M059J (cell line): ENCODE measurements at places on chromosomes 2 and 18.

DNA sequence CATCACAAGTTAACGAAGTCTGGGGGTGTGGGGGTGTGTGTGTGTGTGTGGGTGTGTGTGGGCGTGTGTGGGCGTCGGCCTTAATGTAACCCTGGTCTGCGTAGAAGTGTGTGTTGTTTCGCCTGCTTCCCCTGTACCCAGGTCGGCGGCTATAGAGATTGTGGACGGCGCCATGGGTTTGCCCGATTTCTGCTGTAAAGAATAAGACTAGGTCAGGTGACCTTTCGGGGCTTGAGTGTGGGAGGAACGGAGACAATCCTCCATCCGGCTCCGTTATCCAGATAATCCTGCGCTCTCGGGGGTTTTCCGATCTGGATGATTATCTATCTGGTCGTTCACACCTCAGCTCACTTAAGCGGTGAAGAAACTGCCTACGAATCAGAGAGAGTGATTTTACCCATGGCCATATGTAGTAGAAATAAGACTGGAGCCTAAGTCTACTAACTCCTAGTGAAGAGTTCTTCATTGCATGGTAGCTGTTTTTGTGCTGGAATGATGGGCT is 543 bp downstream of the HADHB start:
- peak; percentile 45 for DNase-seq

GRCh38 chr18:58391932-58392323 is 237.0 kb downstream of the ALPK2 start:
- no peak for DNase-seq

GRCh38 chr18:78246050-78246449 is 733.6 kb upstream of the SALL3 start:
- no peak for DNase-seq

DNA sequence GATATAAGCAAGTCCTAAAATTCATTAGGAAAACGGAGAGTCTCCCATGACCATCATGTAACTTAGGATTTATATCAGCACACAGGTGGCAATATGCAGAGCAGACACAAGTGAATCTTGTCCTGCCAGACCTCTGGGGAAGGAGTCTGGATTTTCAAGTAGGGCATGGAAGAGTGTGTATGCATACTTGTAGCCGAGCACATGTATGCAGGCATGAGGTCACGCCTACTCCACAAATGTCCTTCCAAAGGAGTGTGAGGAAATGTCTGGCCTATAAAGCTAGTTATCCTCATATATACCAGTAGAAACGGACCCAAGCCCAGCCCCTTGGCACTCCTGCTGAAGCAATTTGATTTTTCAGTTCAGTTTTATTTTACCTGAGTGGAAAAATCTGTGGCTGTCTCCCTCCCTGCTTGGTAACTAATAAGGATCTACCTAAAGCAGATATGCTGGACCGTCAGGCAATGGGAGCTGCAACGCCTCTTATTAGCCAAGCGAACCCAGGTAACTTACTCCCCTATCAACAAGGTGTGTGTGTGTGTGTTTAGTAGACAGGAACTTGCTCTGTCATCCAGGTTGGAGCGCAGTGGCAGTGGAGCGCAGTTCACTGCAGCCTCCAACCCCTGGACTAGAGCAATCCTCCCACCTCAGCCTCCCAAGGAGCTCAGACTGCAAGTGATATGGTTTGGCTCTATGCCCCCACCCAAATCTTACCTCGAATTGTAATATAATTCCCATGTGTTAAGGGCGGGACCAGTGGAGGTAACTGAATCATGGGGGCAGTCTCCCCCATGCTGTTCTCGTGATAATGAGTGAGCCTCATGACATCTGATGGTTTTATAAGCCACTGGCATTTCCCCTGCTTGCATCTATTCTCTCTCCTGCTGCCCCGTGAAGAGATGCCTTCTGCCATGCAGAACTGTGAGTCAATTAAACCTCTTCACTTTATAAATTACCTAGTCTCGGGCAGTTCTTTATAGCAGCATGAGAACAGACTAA is 2.8 kb downstream of the STAT1 start:
- no peak for DNase-seq

- no peak for DNase-seq
Measured at GRCh38 chr2:123093199-123093598, 931.9 kb upstream of the CNTNAP5 start.

GRCh38 chr2:3634596-3635121 is 23.3 kb upstream of the ALLC start:
- no peak for DNase-seq

GRCh38 chr18:44680273-44681075 is at the start of gene SETBP1:
Gene SETBP1, plus strand, starts transcription at chr18:44680888. Its CDS starts 20,459 bp downstream, at chr18:44701347.
- peak; percentile 80 for DNase-seq

- DNase-seq: no peak
Measured at GRCh38 chr2:177767768-177768167, 304.8 kb downstream of the PDE11A start.

GRCh38 chr2:152443771-152444170 is 108.8 kb downstream of the FMNL2 start:
- peak; percentile 28 for DNase-seq

- peak; percentile 10 for DNase-seq
Measured at GRCh38 chr2:65922794-65923193, 490.4 kb upstream of the SPRED2 start.

- DNase-seq: no peak
Measured at GRCh38 chr2:157122776-157123175, 134.7 kb upstream of the GALNT5 start.

- no peak for DNase-seq
Measured at GRCh38 chr2:37585295-37585908, 86.0 kb downstream of the CDC42EP3 start.

DNA sequence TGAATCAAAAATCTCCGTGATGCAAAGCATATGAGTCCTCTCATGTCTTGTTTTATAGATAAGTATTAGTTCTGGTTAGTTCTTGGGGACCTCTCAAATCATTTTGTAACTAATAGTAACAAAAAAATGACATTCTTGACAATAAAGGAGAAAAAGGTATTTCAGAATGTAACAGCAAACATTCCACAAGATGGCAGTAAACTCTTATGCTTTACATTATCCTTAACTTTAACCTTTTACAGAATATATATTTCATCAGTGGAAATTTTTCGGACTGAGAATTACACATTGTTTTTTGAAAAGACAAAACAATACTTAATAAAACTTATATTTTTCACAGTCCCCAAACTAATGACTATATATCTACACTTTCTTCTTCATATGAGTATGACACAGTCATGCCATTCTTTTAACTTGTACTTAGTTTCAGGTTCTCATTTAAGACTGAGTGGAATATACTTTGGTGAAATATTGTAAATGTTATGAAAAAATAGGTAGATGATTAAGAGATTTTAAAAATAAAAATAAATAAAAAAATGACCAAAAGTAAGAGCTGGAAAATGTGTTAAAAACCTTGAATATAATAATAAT is 142.9 kb upstream of the NXPH2 start:
- DNase-seq: peak; percentile 3

DNA sequence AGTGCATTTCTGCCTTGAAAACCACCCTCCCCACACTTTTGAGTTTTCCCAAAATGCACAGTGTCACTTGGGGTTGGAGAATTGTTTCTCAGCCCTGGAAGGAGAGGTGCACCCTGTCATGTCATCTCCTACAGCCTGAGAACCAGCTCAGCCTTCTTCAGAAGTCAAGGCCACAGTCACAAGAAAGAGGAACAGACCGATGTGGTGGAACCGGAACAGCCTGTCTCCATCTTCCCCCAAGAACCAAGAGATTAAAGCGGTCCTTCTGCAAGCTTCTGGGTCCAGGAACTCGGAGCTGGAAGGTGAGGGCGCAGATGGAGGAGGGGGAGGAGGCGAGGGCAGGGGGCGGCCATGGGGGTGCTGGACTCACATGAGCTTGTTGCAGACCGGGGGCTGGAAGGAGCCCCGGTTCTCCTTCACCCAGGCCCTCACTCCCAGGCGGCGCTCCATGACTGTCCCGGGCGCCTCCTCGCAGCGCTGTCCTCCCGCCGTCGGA is 248 bp downstream of the HAAO start:
- DNase-seq: no peak

DNA sequence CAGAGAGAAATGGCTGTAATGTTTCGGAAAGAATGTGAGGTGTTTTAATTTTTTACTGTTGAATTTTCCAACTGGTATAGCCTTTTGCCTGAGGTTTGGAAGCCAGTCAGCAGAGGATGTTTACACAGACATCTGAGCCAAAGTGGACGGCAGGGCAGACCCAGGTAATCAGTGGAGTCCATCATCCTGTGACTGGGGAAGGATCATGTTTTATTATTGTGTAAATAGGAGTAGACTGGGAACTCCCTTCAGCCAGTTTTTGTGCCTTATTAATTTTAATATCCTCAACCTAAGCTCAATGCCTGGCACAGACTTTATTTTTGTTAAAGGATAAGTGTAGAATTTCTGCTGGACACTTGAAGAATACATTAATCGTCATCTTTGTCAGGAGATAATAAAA is 142.0 kb upstream of the GAREM1 start:
- DNase-seq: no peak

DNA sequence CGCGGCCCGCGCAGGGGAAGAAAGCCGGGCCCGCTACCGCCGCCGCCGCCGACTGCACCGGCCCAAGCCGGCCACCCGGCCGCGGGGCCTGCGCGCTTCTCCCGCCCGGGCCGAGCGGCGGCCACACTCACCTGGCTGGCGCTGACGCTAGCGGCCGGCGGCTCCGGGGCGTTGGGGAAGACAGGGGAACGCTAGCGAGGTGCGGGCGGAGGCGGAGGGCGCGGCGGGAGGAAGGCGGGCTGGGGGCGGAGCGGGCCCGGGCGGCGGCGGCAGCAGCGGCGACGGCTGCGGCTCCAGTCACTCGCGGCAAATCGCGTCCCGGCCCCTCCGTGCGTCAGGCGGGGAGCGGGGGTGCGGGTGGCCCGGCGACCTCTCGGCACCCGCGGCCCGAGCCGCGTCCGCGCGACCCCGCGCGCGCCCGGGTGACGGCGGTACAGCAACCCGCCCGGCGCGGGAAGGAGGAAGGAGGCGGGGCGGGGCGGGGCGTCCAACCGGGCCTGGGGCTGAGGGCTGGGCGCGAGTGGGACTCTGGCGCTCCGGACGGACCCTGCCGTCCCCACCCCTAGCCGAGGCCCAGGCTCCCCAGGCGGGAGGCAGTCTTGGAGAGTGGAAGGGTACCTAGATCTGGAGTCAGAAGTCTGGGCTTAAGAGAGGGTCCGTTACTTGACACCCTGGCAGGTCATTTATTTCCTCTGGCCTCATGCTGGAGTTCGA is at the start of gene SESTD1:
SESTD1 (minus strand) TSS at position 465 of the 714 bp plus-strand sequence. CDS start 72,991 bp downstream, outside the sequence.
- peak; percentile 41 for DNase-seq

DNA sequence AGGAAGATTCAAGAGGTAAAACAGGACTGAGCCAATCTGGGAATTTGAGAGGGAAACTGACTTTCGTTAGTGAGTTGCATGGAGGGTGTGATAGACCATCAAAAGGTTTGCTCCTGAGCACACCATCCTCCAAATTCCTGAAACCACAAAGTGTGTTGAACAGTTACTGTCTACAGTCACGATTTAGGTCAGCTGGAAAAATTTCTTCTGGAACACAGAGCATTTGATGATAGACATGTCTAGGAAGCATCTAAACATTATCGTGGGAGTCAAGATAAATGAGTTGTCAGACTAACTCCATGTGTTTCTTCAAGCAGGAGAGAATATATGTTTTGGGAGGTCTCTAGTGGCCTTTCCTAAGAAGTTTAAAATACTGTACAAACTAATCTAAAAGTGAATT is 449.4 kb upstream of the SLC14A2 start:
- peak; percentile 32 for DNase-seq

GRCh38 chr2:119366161-119366648 is 429 bp downstream of the C2orf76 start:
- DNase-seq: no peak

GRCh38 chr2:232522623-232523401 is 2.6 kb downstream of the PRSS56 start:
- no peak for DNase-seq

DNA sequence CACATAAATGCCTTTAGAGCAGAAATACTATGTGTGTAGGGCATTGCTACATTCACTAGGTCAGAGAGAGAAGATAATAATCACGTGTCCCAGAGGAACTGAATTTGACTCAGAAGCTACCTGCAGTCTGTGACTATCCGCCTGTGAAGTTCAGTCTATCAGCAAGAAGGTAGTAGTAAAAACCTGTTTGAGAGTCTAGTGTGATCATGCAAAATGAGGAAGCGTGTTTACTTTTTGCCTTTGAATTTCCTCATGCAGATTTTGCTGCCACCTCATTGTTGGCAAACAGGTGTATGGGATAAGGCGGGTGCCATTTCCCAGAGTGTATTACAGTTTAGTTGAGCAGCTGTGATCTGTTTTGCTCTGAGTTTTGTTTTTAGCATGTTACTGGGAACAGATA is 403.9 kb upstream of the FANCL start:
- DNase-seq: no peak

GRCh38 chr2:9752441-9753275 is 90.6 kb upstream of the TAF1B start:
- peak; percentile 90 for DNase-seq

- no peak for DNase-seq
Measured at GRCh38 chr18:8991155-8991554, 111.3 kb upstream of the NDUFV2 start.

- DNase-seq: no peak
Measured at GRCh38 chr2:37934591-37935513, 9.8 kb downstream of the RMDN2 start.

- no peak for DNase-seq
Measured at GRCh38 chr2:151616760-151617339, 117.4 kb downstream of the NEB start.

GRCh38 chr2:221088506-221088905 is 483.6 kb downstream of the EPHA4 start:
- DNase-seq: no peak
